ENCODE measurements at places on chromosomes 6 and 20. TPM values are rescaled to one million over a fixed set of nuclear protein-coding genes. Genes with fewer than 3 reads are reported as not detected.
A peak's percentile ranks its signal among the peaks of the same experiment; 100 is the strongest.

The HLA-DRB1 gene
- 1.1 TPM for total RNA-seq

DNA sequence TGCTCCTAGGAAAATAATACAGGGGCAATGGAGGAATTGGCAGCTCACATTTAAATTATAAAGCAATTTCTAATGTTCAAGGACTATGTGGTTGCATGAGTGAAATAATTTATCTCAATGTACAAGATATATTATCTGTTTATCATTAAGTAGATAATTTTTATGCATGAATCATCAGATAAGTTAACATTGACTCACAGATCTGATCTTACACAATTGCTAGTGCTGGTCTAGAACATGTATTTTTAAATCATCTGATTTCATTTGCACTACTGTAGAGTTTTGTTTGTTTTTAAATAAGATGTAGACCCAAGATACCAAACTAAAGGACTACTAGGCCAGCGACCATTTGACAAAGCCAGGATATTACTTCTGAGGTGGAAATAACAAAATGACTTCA, 199.2 kb downstream of the BMP2 start:
- no peak for DNase-seq

- DNase-seq = no peak
Measured at GRCh38 chr20:49993301-49993751, 10.5 kb downstream of the SNAI1 start.

- DNase-seq = no peak
Measured at GRCh38 chr6:42175860-42176259, 2.7 kb downstream of the GUCA1A start.

The NMBR gene
- not detected for total RNA-seq

The GABRR1 gene
- not detected for total RNA-seq

DNA sequence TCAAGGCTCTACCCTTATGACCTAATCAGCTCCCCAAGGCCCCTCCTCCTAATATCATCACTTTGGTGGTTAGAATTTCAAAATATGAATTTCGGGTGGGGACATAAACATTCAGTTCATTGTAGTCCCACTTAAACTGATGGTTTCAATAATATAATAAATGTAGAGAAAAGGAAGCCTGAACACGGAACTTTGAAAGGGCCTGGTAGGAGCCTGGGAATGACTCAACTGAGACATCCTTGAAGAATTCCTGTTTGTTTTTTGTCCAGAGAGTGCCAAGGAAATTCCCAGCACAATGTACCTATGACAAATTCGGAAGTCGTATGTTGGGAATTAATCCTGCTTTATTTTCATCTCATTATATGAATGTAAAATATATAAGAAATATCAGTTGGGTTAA, 457.9 kb downstream of the PLCB1 start:
- peak; percentile 72 for DNase-seq

- DNase-seq = peak; percentile 90
Measured at GRCh38 chr6:37819802-37820717, 533 bp downstream of the ZFAND3 start.

GRCh38 chr6:150691463-150691862, 91.8 kb downstream of the PLEKHG1 start:
- no peak for DNase-seq

The METTL24 gene
- 0.29 TPM for total RNA-seq

DNA sequence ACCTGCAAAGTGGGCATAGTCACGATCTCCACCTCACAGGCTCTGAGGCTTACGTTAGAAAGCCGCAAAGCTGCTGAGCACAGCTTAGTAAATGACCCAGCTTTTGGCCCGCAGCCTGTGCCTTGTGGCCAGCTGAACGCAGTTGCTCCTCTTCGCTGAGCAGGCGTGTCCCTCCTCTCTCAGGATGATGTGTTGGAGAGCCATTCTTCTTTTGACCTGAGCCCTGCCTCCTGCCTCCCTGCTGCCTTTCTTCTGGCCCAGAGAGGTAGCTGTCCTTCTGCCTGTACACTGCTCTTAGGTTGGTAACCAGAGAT, 47.6 kb upstream of the MYL9 start:
- peak; percentile 97 for DNase-seq

DNA sequence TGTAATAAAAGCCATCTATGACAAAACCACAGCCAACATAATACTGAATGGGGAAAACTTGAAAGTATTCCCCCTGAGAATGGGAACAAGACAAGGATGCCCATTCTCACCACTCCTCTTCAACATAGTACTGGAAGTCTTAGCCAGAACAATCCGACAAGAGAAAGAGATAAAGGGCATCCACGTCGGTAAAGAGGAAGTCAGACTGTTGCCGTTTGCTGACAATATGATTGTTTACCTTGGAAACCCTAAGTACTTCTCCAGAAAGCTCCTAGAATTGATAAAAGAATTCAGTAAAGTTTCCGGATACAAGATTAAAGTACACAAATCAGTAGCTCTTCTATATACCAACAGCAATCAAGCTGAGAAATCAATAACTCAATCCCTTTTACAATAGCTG, 14.0 kb upstream of the RUNX2 start:
- DNase-seq = no peak
